Heart right ventricle (tissue), 16 donors: ENCODE measurements at places on chromosomes 12 and 14. TPM values are rescaled to one million over a fixed set of nuclear protein-coding genes. Genes with fewer than 3 reads are reported as not detected.

DNA sequence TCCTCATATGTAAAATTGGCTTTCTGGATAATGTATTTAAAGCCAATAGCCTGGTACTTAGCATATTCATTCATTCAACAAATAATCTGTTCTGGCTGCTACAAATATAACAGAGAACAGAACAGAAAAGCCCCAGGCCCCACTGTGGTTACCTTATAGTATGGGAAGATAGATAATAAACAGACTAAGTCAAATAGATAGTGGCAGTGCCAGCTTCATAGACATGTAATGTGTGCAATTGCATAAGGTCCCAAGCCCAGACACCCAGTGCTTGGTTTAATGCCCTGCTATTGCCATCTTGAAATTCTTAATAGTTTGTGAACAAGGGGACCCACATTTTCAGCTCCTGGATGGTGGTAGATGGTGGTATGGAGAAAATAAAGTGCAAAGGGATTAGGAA lies 320.2 kb upstream of the USP15 start:
- no peak for DNase-seq
- no peaks in the 10 kb centered on the region for H3K27me3 ChIP-seq
- no peaks in the 10 kb centered on the region for H3K4me1 ChIP-seq
- H3K36me3 ChIP-seq = no peaks in the 10 kb centered on the region
- no peak overlapping the region for H3K4me3 ChIP-seq

GRCh38 chr12:131509701-131510100 lies 201.2 kb upstream of the SFSWAP start:
- no peaks in the 10 kb centered on the region for H3K4me1 ChIP-seq
- peaks cover 7% of the 10 kb centered on the region for H3K27me3 ChIP-seq
- H3K27ac ChIP-seq = no peak overlapping the region
- H3K36me3 ChIP-seq = no peaks in the 10 kb centered on the region
- no peak for DNase-seq

DNA sequence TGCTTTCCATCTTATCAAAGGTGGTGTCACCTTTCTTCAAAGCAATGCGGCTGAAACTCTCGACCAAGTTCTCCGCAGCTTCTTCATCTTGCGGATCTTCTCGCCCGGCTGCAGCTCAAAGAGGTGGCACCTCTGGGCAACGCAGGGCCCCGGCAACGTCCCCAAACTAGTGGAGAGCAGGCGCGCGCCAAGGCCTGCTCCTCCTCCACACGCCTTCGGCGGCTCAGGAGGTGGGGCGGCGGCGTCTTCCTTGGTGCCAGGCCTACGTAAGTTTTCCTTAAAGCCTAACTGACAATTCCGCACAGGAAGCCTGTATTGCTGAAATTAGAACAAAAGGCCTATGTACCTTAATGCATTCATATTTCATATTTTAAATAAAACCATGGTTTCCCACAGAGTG lies 112.0 kb downstream of the TMX1 start:
- no peaks in the 10 kb centered on the region for H3K36me3 ChIP-seq
- H3K27ac ChIP-seq = no peak overlapping the region
- H3K4me3 ChIP-seq = no peak overlapping the region

DNA sequence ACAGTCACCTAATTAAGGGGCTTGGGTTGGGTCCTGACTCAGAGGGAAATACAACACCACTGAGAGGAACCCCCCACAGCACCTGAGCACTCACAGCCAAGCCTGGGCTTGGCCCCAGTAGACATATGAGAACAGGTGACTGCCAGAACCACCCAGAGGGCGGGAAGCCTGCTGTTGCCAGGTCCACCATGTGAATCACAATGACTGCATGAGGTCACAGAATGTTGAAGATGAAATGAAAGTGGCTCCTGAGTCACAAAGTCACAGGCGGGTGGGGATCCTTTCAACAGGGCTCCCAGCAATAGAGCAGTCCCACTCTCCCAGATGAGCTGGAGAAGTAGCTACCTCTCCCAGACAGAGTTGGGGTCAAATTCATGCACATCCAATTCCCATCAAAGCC lies at the start of gene LRRC74A:
LRRC74A (plus strand) TSS at position 287 of the 400 bp plus-strand sequence. CDS start 290 bp downstream, outside the sequence.
- H3K4me1 ChIP-seq = peaks cover 22% of the 10 kb centered on the region
- no peaks in the 10 kb centered on the region for H3K36me3 ChIP-seq
- no peaks in the 10 kb centered on the region for H3K27me3 ChIP-seq

DNA sequence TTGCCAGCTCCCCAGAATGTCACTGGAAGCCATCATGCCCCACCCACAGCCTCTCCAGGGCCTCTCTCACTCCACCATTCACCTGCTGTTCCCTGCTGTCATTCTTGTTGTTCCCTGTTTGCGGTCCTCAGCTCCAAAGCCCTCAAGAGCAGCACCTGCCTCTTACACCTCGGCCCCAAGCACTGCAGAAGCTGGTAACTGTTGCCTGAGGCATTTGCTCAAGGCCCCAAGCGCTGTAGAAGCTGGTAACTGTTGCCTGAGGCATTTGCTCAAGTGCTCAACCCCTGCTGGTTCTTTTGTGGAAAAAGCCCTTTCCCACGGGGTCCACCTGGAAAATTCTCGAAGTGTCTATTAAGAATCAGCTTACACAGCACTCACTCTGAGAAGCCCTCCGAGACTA lies 78.0 kb downstream of the ARL6IP4 start:
- no peak overlapping the region for H3K4me3 ChIP-seq
- H3K27ac ChIP-seq = peak overlapping the region; percentile 67
- no peaks in the 10 kb centered on the region for H3K36me3 ChIP-seq

DNA sequence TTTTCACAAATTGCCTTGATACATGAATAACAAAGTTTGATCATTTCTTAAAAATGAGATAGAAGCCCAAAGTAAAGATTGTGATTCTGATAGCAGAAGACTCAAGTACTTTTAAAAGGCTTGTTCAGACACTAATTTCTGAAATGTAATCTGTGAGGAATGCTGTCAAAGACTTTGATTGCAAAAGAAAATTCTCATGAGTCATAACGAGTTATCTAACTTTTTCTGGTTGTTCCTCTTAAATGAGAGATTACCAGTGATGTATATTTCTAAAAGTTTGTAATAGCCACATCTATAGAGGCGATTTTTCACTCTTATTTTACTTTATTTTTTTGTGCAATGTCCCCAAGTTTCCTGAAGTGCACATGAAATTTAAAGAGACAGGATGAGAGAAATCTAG lies 7.0 kb downstream of the PYGL start:
- H3K36me3 ChIP-seq = peaks cover 11% of the 10 kb centered on the region
- no peak overlapping the region for H3K4me3 ChIP-seq
- H3K4me1 ChIP-seq = no peaks in the 10 kb centered on the region
- H3K27ac ChIP-seq = no peak overlapping the region

GRCh38 chr14:87231336-87232026 lies 761.5 kb downstream of the GALC start:
- no peak overlapping the region for H3K4me3 ChIP-seq
- H3K27ac ChIP-seq = no peak overlapping the region
- no peaks in the 10 kb centered on the region for H3K27me3 ChIP-seq
- DNase-seq = no peak
- no peaks in the 10 kb centered on the region for H3K36me3 ChIP-seq

Gene TARBP2
- 8.8 TPM for total RNA-seq

Gene TPH2
- not detected for total RNA-seq

Gene LRRK2
- 7.0 TPM for total RNA-seq

Gene CIROP
- total RNA-seq = not detected
